SJCRH30 (cell line): ENCODE measurements at places on chromosomes 5 and 9. TPM values are rescaled to one million over a fixed set of nuclear protein-coding genes. Genes with fewer than 3 reads are reported as not detected.

FGD3 gene
- total RNA-seq = 0.56 and 0.65 TPM in 2 replicates

LCN9 gene
- total RNA-seq = not detected in 2 replicates

DOCK8 gene
- total RNA-seq = 1.9 and 2.2 TPM in 2 replicates

TTLL11 gene
- total RNA-seq = 4.8 and 8.8 TPM in 2 replicates

ABLIM3 gene
- total RNA-seq = 0.10 and 0.33 TPM in 2 replicates

- H3K36me3 ChIP-seq = peaks cover 14% of the 10 kb centered on the region
- H3K27ac ChIP-seq = peak within 1 kb of the TSS; percentile 92
- H3K4me3 ChIP-seq = peak within 1 kb of the TSS; percentile 90
- peak; percentile 94 for DNase-seq
- H3K27me3 ChIP-seq = no peaks in the 10 kb centered on the region
These were observed at the start of gene SPDL1 for GRCh38 chr5:169583424-169584220. TSS of gene SPDL1 (plus strand) at chr5:169583773. CDS start at chr5:169588417, 4,644 bp downstream.

GRCh38 chr5:42089705-42090104 is 164.6 kb downstream of the FBXO4 start:
- DNase-seq = no peak
- H3K36me3 ChIP-seq = no peaks in the 10 kb centered on the region
- no peaks in the 10 kb centered on the region for H3K4me1 ChIP-seq
- H3K4me3 ChIP-seq = no peak overlapping the region
- H3K27me3 ChIP-seq = peaks cover 3% of the 10 kb centered on the region; the same call in 1 of the 2 replicates
- no peak overlapping the region for H3K27ac ChIP-seq

GRCh38 chr9:18075253-18075952 is 398.6 kb upstream of the ADAMTSL1 start:
- H3K27me3 ChIP-seq = no peaks in the 10 kb centered on the region
- no peak overlapping the region for H3K27ac ChIP-seq
- no peak for DNase-seq
- H3K4me3 ChIP-seq = no peak overlapping the region

DNA sequence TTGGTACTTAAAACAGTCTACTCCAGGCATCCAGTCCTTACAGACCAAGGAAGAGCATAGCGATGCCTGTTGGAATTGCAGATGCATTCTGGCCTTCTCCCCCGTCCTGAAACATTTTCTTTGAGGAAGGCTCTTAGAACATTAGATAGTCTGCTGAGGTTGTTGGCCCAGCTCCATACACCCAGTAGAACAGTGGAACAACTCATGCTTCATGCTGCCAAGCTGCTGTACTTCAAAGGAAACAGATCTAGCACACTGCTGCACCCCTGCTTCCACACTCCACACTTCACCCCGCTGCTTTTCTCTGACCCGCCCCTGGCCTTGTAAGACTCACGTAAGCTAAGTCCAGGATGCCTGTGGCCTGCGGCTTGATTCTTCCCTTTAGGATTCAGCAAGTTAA is 33.4 kb upstream of the NCS1 start:
- H3K27ac ChIP-seq = no peak overlapping the region
- peaks cover 24% of the 10 kb centered on the region for H3K4me1 ChIP-seq
- DNase-seq = no peak
- no peaks in the 10 kb centered on the region for H3K27me3 ChIP-seq
- H3K36me3 ChIP-seq = no peaks in the 10 kb centered on the region; the same call in 1 of the 2 replicates

DNA sequence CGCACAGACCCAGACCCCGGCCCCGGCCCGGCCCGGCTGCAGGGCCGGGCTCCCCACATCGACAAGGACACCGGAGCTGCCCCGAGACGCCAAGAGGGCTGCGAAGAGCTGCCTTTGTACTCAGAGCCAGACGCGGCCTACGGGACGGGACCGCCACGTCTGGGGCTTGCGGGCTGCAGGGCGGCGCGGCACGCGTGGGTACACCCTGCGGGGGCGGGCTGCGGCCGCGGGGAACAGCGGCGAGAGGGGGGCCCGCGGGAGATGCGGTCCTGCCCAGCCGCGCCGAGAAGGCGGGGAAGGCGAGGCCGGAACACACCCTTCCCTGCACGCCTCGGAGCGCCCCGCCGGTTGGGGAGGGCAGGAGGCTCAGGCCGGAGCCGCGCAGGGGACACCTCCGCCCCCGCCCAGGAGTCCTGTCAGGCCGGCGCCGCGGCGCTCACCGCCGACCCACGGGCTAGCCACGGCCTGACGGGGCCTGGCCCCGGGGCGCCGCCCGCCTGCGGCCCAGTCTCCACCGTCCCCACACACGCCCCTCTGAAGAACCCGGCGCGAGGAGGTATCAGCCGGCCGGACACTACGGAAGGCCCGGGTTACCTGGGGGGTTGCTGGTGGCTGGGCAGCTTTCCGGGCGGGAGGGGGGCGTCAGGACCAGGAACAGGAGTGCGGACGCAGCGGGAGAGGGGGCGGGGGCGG is 478 bp downstream of the RAB14 start:
- no peaks in the 10 kb centered on the region; the same call in 1 of the 2 replicates for H3K36me3 ChIP-seq
- peak; percentile 50 for DNase-seq
- H3K27ac ChIP-seq = peak overlapping the region; percentile 41; the same call in 1 of the 2 replicates
- peaks cover 24% of the 10 kb centered on the region for H3K4me1 ChIP-seq
- no peaks in the 10 kb centered on the region for H3K27me3 ChIP-seq
- H3K4me3 ChIP-seq = peak overlapping the region; percentile 82

- no peak for DNase-seq
- no peaks in the 10 kb centered on the region for H3K27me3 ChIP-seq
- no peaks in the 10 kb centered on the region for H3K4me1 ChIP-seq
- no peaks in the 10 kb centered on the region for H3K36me3 ChIP-seq
These were observed 46.2 kb upstream of the IQGAP2 start for GRCh38 chr5:76356887-76357286.

GRCh38 chr9:133130685-133131244 is 9.7 kb upstream of the RALGDS start:
- no peaks in the 10 kb centered on the region for H3K36me3 ChIP-seq
- no peak overlapping the region for H3K27ac ChIP-seq
- H3K27me3 ChIP-seq = no peaks in the 10 kb centered on the region
